ENCODE measurements at places on chromosomes 6 and 20.
A peak's percentile ranks its signal among the peaks of the same experiment; 100 is the strongest.

DNA sequence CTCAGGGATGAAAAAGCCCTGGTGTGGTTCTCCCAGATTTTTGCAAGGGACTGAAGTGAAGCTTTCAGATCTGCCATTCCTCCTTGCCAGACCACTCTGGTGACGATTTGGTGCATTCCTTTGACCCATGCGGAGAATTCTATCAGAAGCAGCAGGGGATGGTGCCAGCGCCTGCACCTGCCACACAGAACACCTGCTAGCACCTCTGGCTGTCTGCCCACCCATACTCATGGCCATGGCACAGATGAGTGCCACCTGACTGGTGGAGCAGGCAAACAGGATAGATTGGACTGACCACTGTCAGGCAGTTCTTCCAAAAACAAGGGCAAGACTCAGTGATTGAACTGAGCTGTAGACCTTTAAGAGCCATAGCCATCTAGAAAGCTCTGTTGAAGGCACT is 107.1 kb downstream of the CDYL start:
- no peak for DNase-seq

DNA sequence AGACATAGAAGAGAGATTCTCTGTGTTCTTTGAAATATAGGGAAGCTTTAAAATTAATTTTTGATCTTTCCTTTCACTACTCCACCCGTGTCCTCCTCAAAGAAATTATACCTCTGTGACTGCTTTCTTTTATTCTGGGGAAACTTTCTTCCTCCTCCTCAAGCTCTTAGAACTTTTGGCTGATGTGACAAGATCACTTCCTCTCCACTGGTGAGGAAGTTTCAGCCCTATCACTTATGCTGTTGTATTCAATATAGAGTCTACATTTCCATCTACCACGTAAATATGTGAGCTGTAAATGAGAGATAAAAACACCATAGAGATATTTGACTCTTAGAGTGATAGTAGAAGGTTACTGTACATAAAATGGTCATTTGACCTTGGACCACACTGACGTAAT is 141.9 kb upstream of the SASH1 start:
- DNase-seq, result no peak

- no peak for DNase-seq
Observed at GRCh38 chr6:99016355-99016754, 68.6 kb upstream of the FBXL4 start.

- DNase-seq, result no peak
Observed at GRCh38 chr20:34925981-34926380, 29.6 kb downstream of the GSS start.

DNA sequence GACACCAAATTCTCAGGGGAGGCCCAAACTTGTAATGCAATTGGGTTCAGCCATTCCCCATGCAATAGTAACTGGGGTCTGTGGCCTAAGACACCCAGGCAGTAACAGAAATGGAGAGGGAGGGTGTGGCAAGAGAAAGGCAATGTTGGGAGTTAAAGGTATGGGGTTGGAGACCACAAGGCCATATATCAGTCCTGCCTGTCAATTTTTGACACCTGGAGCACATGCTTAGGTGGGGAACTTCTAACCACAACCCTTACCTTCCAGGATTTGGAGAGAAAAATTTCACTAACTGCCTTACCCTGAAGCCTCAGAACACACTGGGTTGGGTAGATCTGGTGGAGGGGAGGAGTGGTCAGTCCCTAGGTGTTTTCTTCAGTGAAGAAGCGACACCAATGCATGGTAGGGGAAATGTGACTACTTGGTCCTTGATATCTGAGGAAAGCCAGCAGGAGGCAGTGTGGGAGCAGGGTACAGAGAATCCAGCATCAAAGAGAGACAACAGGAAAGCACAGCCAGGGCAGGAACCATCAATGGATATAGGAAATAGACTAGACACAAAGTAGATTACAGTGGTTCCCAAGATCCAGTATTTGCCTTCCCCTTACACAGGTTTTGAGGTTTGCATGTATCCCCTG is 6.8 kb upstream of the USP49 start:
- DNase-seq, result no peak

GRCh38 chr6:158068893-158069799 is 87.5 kb downstream of the SYNJ2 start:
- DNase-seq, result no peak

GRCh38 chr6:118292558-118292957 is 255.5 kb upstream of the PLN start:
- no peak for DNase-seq

GRCh38 chr20:64140956-64141355 is 23.3 kb upstream of the MYT1 start:
- DNase-seq, result no peak

DNA sequence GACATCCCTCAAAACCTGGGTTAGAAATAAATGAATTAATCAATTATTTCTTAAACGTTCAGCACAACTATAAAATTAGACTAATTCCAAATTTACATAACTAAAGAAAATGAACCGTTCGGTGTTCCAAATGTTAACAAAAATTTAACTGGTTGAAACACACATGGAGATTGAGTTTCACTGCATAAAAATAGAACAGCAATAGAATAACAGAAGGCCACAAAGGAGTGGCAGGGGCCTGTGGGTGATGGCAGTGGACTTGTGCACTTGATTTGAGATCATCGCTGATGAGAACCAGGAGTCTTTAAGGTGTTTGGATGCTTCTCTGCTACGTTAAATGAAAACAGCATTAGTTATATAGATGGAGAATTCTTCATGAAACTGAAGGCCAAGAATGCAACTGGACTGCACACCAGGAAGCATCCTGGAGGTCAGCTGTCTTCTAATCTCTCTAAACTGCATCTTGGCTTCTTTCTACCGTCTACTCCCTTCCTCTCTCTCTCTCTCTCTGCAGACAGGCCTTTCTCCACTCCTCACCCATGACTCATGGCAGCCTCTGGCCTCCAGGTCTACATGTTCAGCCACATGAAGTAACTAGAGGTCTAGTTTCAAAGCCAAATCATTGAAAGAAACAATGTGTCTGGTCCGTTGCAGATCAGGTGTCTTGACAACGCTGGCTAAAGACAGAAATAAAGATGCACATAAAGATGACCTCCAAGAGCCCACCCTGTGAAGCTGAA is 111.3 kb downstream of the SIM1 start:
- DNase-seq, result no peak

DNA sequence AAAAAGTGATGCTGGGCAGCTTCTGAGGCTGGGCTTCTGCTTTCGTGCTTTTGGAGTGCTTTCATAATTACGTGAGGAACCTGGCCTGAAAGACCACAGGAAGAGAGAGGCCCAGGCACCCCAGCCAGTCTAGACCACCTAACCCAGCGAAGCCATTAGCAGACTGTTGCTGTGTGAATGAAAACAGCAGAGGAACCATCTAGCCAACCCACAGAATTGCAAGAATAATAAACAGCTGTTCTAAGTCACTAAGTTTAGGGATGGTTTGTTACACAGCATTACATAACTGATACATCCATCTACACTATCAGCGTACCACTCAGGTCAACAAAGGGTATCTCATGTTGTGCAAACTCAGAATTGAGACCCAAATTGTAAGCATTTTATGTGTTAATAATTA is 34.5 kb downstream of the FGD2 start:
- no peak for DNase-seq

- no peak for DNase-seq
Observed at GRCh38 chr20:25245461-25245860, 2.4 kb upstream of the PYGB start.

DNA sequence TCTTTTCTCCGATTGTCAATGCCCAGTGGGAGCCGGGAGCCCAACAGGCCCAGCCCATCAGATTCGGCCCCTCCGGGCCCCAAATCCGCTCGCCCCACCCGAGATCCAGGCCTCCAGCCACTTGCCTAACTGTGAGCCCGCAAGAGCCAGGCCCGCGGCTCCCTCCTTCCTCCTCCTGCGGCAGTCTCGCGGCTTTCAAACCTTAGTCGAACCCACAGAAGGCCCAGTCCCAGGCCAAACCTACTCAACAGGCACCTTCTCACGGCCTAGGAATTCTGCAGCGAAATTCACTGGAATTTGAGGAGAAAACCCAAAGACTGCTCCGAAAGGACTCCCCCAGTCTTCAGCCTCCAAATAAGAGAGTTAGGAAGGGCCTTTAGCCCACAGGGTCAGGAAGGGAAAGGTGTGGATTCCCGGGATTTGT is 2.8 kb upstream of the TFAP2A start:
- DNase-seq, result no peak

DNA sequence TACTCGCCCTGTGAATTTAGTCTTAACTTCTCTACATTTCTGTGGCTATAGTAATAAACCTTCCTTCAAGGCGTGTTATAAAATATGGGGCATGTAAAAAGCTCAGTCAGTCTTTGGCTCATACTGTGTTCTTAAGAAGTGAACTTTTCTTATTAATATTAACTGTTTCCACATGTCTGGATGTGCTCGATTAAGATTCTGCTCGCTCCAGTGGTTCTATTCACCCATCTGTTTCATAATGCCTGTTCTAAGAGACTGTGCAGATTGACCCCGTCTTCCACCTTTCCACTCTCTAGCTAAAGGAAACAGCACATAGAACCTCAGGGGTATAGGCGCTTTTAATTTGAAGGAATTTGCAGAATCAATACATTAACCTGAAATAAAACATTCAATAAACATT is 99.9 kb downstream of the L3MBTL3 start:
- no peak for DNase-seq

DNA sequence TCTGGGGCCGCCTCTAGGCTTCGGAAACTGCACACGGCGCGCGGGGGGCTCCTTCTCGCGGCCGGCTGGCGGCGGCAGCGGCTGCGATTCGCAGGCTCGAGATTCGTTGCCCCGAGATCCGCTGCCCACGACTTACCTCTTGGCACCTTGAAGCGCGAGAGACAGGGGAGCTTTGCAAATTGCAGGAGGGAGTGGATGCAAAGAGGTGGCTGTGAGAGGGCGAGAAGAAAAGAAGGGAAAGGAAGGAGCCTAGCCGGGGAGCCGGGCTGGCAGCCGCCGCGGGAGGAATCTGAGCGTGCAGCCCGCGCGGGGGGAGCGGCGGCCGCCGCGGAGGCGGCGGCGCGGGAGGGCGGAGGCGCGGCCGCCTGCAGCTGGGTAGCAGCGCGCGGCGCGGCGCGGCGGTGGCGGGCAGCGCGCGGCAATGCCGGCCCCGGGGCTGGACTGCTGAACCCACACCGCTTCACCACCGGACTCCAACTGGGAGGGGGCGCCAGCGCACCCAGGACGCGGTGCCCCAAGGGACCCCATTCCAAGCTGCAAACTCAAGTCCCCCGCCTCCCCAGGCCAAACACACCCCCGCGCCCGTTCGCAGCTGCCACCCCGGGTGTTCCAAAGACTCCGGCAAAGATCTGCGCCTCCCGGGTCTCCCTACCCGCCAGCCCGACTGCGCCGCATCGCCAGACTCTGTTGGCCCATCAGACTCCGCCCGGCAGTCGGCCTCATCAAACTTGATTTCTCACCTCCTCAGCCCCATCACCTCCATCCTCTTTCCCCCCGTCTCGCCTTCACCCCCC is 44.2 kb upstream of the SUPT3H start:
- DNase-seq, result no peak

GRCh38 chr6:38723783-38724182 is 8.7 kb downstream of the DNAH8 start:
- no peak for DNase-seq

DNA sequence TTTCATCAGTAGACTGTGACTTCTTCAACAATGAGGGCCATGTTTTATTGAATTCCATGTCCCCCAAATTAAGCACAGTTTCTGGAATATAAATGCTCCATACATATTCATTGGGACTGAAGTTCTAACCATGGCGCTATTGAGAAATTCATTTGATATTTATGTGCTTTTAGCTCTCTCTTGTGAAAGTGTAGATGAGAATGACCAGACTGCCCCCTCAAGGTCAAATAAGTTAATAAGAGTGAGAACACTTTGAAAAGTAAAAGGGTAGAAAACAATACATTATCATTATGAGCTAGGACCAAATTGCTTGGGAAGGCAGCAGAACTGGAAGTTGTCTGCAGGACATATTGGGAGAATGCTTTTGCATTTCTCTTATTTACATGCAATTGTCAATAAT is 597.9 kb downstream of the EPM2A start:
- no peak for DNase-seq

- DNase-seq, result peak; percentile 65
Observed at GRCh38 chr6:37244430-37245310, 12.9 kb upstream of the TBC1D22B start.

GRCh38 chr6:128131036-128131435 is 230.2 kb upstream of the THEMIS start:
- no peak for DNase-seq

- no peak for DNase-seq
Observed at GRCh38 chr6:43801495-43802181, 31.6 kb downstream of the VEGFA start.

DNA sequence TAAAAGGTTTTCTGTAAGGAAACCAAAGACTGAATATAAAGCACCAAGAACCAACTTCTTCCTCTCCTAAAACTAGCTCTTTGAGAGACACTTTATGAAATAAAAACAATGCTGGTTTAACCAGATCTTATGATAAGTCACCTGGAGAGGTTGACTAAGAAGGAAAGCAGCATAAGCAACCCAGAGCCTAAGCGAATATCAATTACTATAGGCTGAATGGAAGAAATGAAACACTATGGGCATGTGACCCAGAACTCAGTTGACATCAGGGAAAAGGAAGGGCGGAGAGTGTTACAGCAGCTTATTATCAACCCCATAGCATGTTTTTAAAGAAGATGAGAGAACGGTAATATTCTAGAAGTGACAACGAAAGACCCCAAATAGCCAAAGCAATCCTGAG is 94.1 kb upstream of the STMND1 start:
- no peak for DNase-seq

- DNase-seq, result no peak
Observed at GRCh38 chr6:168126566-168127383, 47.8 kb upstream of the FRMD1 start.

GRCh38 chr6:165556116-165556843 is 106.8 kb downstream of the PDE10A start:
- DNase-seq, result no peak

DNA sequence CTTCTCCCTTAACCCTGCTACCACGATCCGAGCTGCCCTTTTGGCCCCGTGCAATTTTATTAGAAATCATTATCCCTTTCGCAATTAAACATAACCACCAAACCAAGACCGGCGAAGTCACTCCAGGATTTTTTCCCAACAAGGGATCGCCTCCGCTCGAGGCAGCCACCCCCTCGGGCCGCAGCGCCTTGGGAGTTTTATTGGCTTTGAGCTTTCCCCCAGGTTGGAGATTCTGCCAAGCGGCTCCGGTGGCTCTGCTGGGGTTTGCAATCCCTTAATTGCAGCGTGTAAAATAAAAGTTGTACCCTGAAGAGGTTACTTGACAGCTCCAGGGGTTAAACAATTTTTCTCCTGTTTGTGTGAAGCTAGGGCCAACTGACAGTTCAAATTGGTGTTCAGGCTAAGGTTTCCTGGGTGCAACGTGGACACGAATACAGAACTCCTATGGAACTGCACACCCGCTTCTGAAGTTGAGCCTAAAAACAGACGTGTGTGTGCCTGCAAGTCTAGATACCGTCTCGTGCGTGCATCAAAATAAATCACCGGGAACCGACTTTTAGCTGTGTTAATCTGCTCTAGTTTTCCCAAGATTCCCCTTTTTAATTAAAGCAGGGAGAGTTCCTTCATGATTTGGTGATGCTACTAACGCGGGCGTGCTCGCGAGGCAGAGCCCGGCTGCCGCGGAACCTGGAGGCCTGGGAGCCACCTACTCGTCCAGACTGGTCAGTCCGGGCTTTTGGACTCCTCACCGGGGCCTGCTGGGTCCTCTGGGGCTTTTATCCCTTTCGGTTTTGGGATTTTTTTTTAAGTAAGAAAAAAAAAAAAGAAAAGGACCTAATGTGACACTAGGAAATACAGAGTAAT is 975 bp upstream of the TFAP2A start:
- DNase-seq, result no peak

Measured in DMS 273 treated with DMSO at 0.1 percent for 48 hours (cell line).